Left renal pelvis (tissue), 4 donors: ENCODE measurements at places on chromosomes 6 and 20. TPM values are rescaled to one million over a fixed set of nuclear protein-coding genes. Genes with fewer than 3 reads are reported as not detected.

DNA sequence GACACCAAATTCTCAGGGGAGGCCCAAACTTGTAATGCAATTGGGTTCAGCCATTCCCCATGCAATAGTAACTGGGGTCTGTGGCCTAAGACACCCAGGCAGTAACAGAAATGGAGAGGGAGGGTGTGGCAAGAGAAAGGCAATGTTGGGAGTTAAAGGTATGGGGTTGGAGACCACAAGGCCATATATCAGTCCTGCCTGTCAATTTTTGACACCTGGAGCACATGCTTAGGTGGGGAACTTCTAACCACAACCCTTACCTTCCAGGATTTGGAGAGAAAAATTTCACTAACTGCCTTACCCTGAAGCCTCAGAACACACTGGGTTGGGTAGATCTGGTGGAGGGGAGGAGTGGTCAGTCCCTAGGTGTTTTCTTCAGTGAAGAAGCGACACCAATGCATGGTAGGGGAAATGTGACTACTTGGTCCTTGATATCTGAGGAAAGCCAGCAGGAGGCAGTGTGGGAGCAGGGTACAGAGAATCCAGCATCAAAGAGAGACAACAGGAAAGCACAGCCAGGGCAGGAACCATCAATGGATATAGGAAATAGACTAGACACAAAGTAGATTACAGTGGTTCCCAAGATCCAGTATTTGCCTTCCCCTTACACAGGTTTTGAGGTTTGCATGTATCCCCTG, 6.8 kb upstream of the USP49 start:
- no peak for DNase-seq

DNA sequence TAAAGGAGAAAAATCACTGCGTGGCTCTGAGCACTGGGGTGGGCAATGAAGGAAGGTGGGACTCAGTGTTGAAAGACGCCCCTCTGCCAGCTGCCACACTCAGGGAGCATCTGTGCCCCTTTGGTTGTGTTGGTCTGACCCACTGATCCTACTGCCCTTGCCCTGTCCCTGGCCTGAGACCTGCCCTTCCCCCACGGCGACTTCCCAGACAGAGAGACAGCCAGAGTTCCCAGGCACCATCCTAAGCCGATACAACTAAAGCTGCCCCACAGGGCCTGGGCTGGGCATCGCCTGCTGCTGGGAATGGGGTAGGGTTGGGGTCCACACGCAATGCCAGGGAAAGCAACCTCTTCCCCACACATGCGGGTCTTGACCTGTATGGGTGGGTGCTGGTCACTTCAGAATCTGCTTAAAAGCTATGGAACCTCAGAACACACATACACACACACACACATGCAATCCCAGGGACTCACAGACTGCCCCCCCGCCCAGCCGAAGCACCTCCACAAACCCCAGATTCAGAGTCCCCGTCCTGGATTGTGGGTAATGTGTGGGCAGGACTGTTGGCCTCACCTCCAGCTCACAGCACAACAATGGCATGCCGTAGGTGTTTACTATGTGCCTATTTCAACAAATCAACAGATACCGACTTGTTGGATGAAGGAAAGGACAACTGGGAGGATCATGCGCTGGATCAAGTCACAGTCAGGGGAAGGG, 10.9 kb upstream of the SPDEF start:
- DNase-seq = no peak

DNA sequence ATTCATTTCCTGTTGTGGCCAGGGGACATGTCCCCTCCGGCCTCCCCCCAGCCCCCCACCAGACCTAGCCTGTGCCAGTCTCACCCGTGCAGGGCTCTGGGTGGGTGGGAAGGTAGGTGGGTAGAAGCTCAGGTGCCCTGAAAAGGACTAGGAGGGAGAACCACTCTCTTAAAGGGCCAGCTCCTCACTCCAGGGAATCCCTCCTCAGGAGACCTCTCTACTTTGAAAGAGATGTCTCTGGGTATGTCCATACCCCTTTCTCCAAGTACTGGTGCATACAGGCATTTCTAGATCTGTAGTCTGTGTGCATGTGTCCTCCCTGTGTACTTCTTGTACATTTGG, 60.8 kb upstream of the EPB41L1 start:
- DNase-seq = no peak

The CTAGE9 gene
- not detected for polyA plus RNA-seq

The CPNE5 gene
- 15.0 TPM for polyA plus RNA-seq
